ENCODE measurements at places on chromosomes 2 and 18.

DNA sequence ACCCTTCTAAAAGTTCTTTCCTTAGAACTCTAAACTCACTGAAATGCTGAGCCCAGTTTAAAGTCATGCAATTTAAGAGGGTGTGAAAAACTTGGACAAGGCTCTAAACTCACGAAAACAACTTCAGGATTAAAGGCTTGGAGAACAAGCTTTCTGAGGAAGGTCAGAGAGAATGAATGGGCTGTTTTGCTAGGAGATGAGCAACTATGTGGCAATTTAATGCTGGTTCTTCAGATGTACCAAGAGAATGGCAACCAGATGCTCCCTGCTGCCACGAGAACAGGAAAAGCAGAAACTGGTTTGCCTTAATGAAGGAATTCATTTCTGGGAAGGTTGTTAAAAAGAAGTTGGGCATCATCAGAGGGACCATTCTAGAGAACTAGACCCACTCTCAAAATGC is 77.8 kb upstream of the PMAIP1 start:
- DNase-seq = no peak

GRCh38 chr18:46406539-46406932 is 250.5 kb downstream of the LOXHD1 start:
- no peak for DNase-seq

- no peak for DNase-seq
These were observed 16.1 kb downstream of the GAREM1 start for GRCh38 chr18:32454593-32454992.

DNA sequence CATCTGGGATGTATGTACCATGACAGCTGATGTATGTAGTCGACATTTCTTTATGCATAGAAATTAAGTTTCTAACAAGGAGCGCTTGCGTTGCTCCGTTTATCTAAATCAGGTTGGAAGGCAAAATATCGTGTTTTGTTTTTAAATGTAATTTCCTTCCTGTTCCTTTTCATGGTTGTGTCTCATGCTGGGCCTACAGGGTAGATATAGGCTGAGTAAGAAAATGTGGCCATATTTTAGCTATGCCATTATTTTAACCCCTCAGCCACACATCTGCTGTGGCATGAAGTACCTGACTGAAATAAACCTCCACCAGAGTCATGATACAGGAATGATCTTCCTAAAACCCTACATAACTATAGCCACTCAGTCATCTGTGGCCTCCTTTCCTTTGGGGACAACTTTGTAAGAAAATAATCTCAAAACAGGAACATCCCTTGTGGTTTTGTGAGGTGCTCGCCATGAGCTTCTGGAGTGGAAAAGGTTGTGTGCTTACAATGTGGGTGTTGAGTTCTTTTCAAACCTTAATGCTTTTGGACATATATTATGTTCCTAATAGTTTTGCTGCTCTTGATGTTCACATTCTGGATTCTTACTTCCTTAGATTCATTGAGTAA is 214.3 kb downstream of the FAM210A start:
- no peak for DNase-seq

DNA sequence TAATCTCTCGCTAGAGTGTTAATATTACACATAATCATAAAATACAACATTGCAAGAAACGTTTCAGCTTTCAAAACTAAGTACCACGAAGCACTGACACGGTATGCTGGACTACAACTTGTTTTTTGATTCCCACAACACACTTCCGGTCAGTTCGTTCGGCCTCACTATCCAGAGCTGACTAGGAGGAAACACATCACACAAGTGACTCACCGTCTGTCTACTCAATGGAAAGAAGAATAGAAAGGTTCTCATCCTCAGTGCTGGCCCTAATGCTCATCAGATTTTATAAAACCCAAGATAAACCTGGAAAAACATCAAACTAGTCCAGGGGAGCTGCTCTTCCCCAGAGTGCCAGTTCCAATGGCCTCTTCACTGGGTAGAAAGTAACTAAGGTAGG is 42.9 kb downstream of the ZNF385B start:
- DNase-seq = no peak

DNA sequence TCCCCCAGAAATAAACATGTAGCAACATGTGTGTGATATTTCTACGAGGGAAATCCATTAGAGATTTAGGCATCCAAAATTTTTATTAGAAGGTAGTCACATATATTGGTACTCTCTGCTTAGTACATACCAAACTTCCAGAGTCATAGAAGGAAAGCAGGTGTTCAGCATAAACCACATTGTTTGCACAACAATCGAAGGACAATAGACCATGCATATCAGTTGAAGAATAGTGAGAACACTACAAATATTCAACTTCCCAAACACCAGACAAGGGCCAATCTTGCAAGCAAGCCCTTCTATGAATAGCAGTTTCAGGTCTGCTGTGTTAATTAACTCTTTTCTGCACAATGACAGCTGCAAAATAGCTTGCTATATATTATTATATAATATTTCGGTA is 702.2 kb downstream of the ERBB4 start:
- DNase-seq = no peak

GRCh38 chr2:61419129-61419528 is 51.8 kb downstream of the USP34 start:
- DNase-seq = no peak

- no peak for DNase-seq
These were observed 73.9 kb downstream of the MTCL1 start for GRCh38 chr18:8779251-8779650.

GRCh38 chr18:8450013-8450412 is 159.2 kb upstream of the RAB12 start:
- DNase-seq = no peak

All from stimulated activated CD4-positive, alpha-beta T cell treated with anti-CD3 and anti-CD28 coated beads, Interleukin-15, amount 100 ng/mL, for 1 hour (primary cell).